NCI-H1092 (cell line): ENCODE measurements at places on chromosomes 2 and 18.

- no peak for DNase-seq
Measured at GRCh38 chr18:38933322-38933721, 1367.7 kb upstream of the CELF4 start.

DNA sequence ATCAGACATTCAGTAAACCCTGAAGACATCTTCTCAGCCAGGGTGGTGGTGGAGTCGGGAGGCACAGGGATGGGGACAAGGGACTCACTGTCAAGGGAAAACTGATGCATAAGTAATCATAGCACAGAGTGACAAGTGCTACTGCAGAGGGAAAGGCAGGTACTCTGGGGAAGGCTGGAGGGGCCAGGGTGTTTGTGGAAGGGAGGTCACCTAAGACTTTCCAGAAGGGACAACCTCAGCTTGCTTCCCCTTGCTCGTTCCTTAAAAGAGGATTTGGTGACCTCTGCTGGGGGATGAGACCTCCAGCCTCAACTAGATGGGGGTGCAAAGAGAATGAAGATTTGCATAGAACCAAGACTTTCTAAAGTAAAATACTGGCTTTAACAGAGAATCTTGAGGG, 99.5 kb downstream of the SLC4A3 start:
- no peak for DNase-seq

- no peak for DNase-seq
Measured at GRCh38 chr2:31578316-31578715, 2.4 kb downstream of the SRD5A2 start.

- no peak for DNase-seq
Measured at GRCh38 chr2:14263053-14263452, 369.5 kb upstream of the LRATD1 start.

DNA sequence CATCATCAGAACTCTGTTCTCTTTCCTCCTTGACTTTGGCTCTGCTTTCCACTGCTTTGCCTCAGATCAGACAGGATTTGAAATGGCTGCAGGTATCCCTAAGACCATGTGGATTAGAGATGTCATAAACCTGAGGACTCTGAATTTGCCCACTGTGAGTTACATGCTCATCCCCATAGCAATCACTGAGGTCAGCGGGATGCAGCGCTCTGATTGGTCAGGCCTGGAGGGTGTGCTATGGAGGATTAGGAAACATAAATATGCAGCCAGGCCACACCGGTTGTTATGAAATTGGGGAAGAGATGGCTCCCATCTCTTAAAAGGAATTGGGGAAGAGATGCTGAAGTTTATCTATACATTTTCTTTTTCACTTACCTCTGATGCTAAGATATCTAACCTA, 73.7 kb upstream of the DNAJC10 start:
- DNase-seq, result no peak

GRCh38 chr18:48168861-48169260, 238.4 kb upstream of the SMAD2 start:
- no peak for DNase-seq
